ENCODE measurements at places on chromosomes 7 and 10. TPM values are rescaled to one million over a fixed set of nuclear protein-coding genes. Genes with fewer than 3 reads are reported as not detected.

RADIL gene
- polyA plus RNA-seq, result 0.85 TPM

HGF gene
- polyA plus RNA-seq, result 177 TPM

RAMP3 gene
- polyA plus RNA-seq, result not detected

SEMA3C gene
- polyA plus RNA-seq, result 147 TPM

IRF5 gene
- not detected for polyA plus RNA-seq

TCERG1L gene
- 0.02 TPM for polyA plus RNA-seq

GRCh38 chr10:104034401-104035193, 51.1 kb downstream of the COL17A1 start:
- no peak for DNase-seq

GRCh38 chr7:55087521-55087961, 68.7 kb downstream of the EGFR start:
- no peak for DNase-seq

DNA sequence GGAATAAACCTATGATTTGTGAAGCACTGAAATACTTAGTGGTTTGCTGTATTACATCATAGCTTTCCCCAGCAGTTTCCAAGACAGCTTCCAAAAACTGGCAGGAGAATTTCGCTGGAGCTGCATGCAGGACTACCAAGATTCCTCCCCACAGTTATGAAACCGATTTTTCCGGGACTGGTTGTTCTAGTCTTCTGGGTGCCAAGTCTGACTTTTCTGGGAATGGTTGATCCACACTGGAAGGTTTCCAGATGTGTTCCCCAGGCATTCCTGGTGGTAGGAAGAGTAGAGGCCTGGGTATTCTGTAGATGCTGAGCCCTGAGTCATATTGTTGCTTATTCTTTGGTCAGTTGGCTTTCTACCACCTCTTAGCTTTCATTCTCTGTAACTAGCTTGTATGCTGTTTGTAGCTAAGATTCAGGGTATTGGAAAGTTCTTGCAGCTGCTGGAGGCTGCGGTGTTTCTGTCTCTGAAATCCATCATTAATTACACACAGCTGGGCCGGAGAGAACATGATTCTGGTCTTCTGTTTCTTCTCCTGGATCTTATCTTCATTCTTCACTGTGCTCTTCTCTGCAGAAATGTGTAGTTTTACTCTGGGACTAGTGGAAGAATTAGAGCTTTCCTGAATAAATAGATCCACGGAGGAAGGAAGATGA, 6.3 kb downstream of the ABCC2 start:
- DNase-seq, result peak; percentile 94

DNA sequence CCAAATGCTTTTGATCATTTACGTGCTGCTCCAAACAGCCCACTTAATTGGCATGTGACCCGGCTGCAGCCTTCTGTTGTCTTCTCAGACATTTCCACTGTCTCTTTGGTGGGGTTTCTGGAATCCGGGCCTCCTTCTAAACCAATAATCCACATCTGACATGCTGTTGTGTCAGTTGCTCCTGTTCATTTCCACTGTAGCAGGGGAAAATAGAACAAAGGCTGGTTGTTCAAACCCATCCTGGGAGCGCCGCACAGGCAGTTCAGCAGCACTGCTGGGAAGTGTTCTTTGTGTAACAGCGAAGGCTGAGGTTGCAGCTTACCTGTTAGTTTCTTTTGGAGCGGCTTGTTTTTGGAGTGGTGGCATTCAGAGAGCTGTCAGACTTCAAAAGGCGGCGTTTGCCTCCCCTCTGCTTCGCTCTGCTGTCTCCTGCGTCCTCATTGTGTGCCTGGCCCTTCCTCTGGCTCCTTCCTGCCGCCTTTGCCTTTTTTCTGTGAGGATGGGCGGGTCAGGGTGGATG, 149.4 kb downstream of the SNX10 start:
- DNase-seq, result no peak

DNA sequence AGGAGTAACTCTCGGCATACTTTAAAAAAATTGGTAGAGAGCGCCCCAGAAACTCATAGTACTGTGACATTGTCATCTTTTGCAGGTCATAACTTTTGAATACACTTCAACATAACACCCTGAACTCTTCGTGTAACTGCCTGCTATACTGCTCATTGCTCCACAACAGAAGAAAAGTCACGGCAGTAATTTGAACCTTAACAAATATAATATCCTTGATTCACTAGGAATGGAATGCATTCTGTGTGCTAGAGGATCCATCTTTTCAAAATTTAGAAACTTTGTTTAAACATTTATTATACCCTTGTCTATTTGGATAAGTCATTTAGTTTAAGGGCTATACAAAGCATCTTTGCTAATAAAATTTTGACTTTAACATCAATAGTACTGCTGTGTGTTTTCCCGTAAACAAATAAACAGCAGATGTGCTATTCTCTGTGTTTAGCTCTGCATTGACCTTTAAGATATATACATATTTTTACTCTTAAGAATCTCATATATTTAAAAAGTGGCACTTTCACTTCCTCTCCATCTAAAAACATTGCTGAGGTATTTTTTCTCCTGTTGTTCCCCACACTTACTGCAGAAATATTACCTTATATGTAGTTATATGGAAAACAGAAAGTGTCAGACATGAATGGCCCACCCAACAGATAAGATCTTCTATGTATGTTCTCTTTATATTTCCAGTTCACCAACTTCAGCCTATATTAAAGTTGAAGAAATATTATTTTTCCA, 217.6 kb upstream of the TMEM229A start:
- peak; percentile 33 for DNase-seq

DNA sequence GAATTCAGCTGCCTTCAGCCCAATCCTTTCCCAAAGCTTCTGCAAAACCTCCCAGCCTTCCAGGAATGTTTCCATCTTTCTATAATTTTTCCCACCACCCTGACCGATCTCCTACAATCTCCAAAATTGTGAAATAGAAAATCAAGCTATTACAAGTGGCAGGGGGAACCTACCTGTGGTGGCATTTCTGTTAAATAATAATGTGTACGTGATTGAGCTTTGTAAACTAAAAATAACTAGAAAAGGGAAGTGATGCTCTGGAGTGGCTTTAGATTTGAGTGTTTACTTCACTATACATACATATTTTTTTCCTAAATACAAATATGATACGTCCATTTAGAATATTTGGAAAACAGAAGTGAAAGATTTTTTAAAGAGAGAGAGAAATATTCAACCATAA, 593.6 kb downstream of the GRM8 start:
- DNase-seq, result no peak

- DNase-seq, result no peak
Measured at GRCh38 chr7:41874201-41874785, 171.4 kb upstream of the INHBA start.

GRCh38 chr10:49080071-49080470, 35.3 kb downstream of the VSTM4 start:
- DNase-seq, result peak; percentile 33

DNA sequence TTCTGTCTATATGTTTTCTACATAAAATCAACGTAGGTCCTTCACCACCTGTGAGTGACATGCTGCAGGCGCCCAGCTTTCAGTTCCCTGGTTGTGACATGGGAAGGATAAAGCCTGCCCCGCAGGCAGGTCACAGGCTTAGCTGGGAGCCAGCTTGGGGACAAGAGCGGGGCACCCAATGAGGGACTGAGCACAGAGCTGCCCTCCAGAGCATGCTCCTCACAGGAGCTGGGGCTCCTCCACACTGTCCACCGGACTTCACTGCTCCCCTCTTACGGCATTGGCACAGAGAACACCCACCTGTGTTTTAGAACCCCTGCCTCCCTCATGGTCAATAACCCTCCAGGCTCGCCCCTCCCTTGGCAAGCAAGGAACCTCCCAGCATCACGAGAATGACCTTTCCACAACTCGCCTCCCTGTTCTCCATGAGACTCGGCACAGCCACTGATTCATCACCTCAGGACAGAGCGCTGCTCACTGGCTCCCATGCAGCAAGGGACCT, 187.1 kb downstream of the TNS3 start:
- DNase-seq, result no peak

DNA sequence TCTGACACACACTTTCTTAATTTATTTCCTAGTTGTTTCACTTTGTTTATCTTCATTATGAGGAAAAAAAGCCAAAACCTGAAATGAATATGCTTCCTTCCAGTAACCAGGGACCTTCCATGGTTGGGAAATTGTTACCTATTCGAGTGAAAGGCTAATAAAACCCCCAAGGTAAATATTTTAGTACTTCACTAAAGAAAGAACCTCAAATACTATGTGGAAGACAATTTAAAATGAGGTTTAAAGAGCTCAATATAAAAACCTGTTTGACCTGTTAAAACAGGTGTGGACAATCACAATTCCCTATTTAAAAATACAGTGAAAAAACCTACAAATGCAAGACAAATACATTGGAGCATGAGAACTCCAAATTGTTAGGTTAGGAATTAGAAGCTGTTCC, 192.6 kb downstream of the CFTR start:
- no peak for DNase-seq

GRCh38 chr7:112422842-112423496, 27.3 kb upstream of the IFRD1 start:
- DNase-seq, result peak; percentile 81

All from fibroblast of lung (primary cell).